Thymus (tissue), 14 donors: ENCODE measurements at places on chromosomes 1 and 21. TPM values are rescaled to one million over a fixed set of nuclear protein-coding genes. Genes with fewer than 3 reads are reported as not detected.

- DNase-seq, result no peak
Measured at GRCh38 chr1:111204201-111204982, 3.9 kb upstream of the DENND2D start.

DNA sequence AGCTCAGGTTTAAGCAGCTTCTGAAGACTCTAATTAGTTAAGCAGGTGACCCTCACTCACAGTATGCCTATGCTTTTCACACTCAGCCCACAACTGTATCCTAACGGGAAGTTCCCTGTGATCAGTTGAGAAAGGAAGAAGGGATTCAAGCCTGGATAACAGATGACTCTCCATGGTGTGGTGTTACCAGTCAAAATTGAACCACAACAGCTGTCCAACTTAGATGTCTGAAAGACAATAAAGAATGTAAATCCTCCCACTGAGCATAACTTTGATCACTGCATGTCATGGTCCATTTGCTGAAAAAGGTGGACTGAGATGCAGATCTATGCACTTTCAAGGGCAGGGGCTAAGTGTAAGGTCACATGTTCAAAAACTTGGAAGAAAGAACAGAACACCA, 32.3 kb upstream of the DIPK1A start:
- DNase-seq, result no peak

GRCh38 chr1:25624156-25624555, 7.6 kb downstream of the MAN1C1 start:
- no peak for DNase-seq

- DNase-seq, result no peak
Measured at GRCh38 chr1:176976225-176976624, 188.3 kb downstream of the ASTN1 start.

GRCh38 chr21:41396558-41397075, 29.4 kb upstream of the MX1 start:
- no peak for DNase-seq

GRCh38 chr1:20600156-20600555, 11.3 kb downstream of the CDA start:
- DNase-seq, result no peak

DNA sequence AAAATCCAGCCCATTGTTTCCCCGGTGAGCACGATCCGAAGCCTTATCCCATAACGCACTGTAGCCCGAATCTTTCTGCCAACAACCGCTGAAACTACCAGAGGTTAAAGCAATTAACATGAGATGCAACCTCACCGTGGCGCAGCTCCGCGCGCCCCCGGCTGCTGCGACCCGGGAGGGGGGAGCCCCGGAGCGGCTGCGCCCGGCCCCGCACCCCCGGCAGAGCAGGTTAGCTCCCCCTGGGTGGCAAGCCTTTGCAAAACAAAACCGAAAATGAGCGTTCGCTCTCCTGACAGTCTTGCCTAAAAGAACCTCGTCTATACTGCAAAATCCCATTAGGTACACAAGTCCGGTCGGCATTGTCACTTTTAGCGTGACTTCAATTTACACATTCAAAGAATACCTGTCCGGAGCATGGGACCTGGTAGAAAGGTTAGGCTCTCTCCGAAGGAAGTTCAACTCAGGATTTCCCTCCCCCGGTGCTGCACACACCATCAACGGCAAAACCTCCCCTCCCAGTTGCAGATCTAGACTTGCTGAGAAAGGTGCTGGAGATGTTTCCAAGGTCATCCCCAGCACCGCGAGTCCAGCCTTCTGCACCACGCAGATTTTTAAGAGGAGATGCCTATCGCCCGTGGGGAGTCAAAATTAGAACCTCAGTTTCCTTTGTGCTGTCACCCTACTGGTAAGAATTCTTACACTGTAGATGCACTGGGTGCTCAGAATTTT, 107.5 kb downstream of the ZNF281 start:
- peak; percentile 48 for DNase-seq

- DNase-seq, result no peak
Measured at GRCh38 chr1:150967936-150968335, 6.7 kb downstream of the CERS2 start.

DNA sequence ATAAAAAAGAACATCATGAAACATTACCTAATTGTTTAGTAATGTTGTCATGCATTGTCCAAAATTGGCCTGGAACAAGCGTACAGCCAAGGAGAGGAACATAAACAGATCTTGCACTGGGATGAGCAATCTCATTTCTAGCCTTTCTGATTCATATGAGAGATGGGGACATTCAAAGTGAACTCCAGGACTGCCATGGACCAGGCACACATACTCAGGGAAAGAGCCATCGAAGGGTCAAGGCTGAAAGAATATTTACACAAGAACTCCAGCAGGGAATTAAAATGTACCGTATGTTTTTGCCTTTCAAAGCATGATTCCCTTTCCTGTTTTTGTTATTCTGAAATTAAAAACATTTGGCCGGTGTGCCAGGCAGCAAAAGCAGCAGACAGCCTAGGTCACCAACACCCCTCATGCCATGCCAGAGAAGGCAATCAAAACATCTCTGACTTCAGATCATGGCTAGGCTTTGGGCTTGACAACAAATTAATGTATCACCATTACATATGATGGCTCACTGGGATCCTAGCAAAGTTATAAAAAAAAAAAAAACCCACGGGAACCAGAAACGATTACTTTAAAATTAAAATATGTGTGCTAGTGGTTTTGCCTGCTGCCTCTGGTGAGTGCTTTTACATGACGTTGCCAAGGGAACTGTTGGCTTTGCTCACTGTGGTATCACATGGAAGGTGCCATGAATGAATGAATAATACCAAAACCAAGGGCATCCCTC, 159.8 kb downstream of the TGFBR3 start:
- no peak for DNase-seq

GRCh38 chr1:88741413-88741812, 57.3 kb downstream of the PKN2 start:
- DNase-seq, result no peak

GRCh38 chr1:5881526-5882222, 110.6 kb downstream of the NPHP4 start:
- DNase-seq, result no peak

GRCh38 chr21:29299046-29299915, 559 bp downstream of the BACH1 start:
- peak; percentile 44 for DNase-seq

- DNase-seq, result no peak
Measured at GRCh38 chr21:33266789-33267135, 595 bp downstream of the IL10RB start.

- no peak for DNase-seq
Measured at GRCh38 chr1:61004262-61005003, 77.9 kb upstream of the NFIA start.

DNA sequence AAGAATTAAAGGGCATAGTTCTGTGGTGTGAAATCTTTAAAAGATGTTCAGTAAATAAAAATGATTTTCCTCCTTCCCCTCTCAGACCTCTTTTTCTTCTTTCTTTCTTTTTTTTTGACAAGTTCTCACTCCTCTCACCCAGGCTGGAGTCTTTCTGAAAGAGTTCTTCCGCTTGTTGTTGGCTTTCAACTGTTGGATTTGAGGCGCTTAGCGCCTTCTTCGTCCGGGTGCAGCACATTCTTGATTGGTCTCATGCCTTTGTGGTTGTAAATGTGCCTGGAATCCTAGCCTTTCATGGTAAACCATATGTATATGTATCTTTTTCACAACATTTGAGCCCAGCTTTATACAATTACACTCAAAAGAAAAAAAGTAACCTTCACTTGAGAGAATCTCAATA, 980 bp upstream of the METTL18 start:
- DNase-seq, result peak; percentile 41

DNA sequence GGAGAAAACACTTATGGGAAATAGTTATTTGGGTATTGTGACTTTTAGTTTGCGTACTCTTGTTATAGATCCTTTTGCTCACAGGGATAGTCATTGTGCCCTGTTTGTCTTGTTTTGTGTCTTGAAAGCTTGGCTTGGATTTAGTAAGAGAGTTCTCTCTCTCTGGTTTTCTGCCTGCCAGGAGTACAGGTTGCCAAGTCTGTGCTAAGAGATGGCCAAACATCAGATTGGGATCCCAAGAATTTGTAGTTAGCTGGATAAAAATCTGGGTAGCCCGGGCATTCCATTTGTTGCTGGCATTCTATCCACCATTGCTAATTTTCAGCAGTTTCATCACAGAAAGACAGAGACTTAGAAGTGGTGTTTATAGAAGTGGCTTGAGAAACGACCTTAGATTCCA, 222.2 kb downstream of the NRIP1 start:
- DNase-seq, result no peak

- no peak for DNase-seq
Measured at GRCh38 chr1:150972417-150972940, 2.2 kb downstream of the CERS2 start.

- DNase-seq, result no peak
Measured at GRCh38 chr1:15531682-15532081, 5.0 kb downstream of the DNAJC16 start.

GRCh38 chr1:193592317-193592716, 405.9 kb upstream of the B3GALT2 start:
- no peak for DNase-seq

DNA sequence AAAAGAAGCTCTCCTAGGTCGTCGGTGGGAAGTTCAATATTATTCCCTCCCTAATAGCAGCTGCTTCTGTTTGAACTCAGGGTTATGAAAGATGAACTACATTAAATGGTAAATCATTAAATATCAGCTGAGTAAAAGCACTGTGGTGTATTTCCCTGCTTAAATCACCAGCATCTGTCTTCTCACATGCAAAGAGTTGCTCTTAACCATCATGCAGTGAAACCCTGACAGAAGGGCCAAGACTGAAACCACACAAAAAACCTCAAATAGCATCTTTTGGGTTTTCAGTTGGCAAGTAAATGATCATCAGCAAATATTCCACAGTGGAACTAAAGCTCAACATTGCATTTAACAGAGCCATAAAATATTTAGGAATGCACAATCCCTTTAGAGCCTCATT, 380.0 kb upstream of the ADGRL2 start:
- no peak for DNase-seq

GRCh38 chr1:45216200-45216541, 9.8 kb upstream of the ZSWIM5 start:
- no peak for DNase-seq

DNA sequence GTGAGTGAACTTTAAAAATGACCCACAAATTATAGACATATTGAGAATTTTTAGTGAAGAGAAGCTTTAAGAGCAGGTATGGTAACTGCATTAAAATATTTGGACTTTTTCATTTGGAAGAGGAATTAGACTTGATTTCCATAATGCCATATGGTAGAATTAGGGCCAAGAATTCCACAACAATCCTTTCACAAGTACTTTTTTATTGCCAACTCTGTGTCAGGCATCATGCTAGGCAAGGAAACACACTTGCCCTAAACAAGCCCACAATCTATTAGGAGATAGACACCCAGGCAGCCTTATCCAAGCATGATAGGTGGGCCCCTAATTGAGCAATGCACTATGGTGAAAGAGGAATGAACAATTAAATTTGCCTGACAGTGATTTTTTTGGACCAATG, 353.0 kb downstream of the TGFB2 start:
- no peak for DNase-seq

DNA sequence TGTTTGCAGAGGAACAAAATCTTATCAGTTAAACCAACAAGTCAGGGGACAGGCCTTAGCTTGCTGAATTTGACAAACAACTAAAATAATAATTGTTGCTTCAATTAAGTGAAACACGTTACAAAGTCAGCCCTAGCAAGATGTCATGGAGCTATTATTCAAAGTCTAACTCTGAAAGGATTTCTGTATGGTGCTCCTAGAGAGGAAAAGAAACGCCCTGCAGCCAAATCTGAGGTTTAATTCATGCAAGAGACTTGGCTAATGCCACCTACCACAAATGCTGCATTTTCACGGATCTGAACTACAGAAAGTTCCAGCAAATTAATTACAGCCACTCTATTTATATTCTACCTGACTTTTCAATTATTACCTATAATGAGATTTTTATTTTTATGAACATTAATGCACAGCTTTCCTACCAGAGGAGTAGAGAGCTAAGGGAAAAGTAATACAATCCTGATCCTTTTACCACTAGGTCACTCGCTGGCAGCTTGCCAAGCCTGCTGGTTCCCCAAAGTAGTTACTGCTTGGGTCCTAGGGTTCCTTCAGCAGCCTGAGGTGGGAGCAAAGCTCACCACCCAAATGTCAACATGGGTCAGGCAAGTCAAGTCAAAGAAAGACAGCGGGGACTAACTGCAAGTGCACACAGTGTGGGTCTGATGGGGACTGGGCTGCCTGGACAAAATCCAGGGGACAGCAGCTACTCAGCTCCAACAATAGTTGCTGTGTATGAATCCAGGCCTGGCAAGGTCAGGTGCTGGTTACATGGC, 8.5 kb downstream of the COLGALT2 start:
- no peak for DNase-seq

DNA sequence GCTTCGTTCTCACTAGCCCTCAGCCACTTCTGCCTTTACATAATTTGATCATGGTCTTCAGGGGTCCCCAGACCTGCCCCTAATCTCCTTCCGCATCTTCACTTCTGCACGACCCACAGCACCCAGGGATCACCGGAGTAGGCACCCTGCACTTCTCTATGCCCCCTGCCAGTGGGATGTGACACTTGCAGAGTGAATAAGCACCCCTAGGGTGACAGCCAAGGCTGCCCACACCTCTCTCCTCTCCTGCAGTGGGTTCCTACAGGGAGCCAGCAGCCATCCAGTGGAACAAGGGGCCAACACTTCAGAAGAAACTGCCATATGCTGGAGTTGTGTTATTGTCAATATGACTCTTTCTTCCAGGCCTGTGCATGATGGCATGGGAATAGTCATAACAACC, 58.0 kb upstream of the CTPS1 start:
- no peak for DNase-seq

- no peak for DNase-seq
Measured at GRCh38 chr1:25890239-25891034, 14.9 kb upstream of the PAQR7 start.

DNA sequence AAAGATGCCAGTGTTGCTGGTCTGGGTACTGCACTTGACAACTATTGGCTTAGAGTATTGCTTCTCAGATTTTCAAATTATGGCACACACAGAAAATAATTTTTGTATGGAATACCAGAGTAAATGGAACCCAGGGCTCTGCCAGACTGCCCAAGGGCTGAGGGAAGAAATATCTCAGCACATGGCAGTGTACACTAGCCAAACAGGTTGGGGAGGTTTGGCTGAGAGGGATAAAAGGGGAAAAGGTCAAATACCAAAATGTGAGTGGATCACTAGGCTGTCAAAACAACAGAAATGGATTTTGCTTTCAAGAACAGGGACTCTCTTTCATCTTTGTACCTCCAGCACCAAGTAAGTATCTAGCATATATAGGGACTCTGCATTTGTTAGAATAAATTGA, 3.0 kb upstream of the RGS8 start:
- DNase-seq, result no peak

DNA sequence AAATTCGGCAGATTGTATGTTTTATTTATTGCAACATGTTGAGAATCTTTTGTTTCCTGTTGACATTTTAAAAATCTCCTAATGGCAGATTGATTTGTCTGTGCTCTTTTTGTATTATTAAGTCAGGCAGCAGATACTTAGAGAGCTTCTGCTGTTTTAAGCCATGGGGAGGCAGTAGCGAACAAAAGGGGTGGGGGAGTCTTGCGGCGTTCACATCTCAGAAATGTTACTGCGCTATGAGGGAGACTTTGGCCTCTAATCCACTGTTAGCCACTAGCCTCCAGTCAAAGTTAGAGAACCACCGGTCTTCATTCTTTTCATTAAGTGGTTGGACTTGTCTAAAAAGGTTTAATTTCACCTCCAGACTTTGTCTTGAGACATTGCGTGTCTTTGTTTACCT, 93.6 kb downstream of the DYRK1A start:
- DNase-seq, result no peak

Gene NR5A2
- 0.76 TPM for total RNA-seq

Gene GSTM1
- total RNA-seq, result 12.9 TPM

Gene SERTAD4
- 0.33 TPM for total RNA-seq

Gene CHI3L2
- 291 TPM for total RNA-seq

Gene GPR137B
- 4.2 TPM for total RNA-seq

Gene B4GALT2
- total RNA-seq, result 10.3 TPM

Gene DMRTA2
- 0.14 TPM for total RNA-seq

Gene GUCA2A
- total RNA-seq, result 0.57 TPM

Gene TMEM200B
- total RNA-seq, result 0.57 TPM
